Cardiac septum (tissue), 1 donor: ENCODE measurements at places on chromosomes 7 and 10.

DNA sequence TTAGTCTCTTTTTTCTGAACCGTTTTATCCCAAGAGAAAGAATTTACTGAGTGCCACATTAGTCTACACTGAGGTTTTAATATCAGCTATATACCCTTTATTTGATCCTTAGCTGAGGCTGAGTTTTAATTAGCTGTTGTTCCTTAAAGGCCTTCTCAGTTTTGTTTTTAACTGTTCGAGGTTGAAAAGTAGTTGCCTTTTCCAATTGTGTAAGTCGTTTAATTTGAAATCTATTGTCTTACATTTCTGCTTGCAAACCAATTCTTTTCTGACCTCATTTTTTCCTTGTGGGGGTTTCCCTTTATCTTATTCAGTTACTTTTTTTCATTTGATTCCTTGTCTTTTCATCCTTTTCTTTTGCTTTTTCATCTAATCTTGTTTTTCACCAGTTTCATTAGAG lies 30.8 kb downstream of the UMAD1 start:
- DNase-seq: no peak

- no peak for DNase-seq
Measured at GRCh38 chr10:66784770-66785169, 141.1 kb upstream of the LRRTM3 start.

DNA sequence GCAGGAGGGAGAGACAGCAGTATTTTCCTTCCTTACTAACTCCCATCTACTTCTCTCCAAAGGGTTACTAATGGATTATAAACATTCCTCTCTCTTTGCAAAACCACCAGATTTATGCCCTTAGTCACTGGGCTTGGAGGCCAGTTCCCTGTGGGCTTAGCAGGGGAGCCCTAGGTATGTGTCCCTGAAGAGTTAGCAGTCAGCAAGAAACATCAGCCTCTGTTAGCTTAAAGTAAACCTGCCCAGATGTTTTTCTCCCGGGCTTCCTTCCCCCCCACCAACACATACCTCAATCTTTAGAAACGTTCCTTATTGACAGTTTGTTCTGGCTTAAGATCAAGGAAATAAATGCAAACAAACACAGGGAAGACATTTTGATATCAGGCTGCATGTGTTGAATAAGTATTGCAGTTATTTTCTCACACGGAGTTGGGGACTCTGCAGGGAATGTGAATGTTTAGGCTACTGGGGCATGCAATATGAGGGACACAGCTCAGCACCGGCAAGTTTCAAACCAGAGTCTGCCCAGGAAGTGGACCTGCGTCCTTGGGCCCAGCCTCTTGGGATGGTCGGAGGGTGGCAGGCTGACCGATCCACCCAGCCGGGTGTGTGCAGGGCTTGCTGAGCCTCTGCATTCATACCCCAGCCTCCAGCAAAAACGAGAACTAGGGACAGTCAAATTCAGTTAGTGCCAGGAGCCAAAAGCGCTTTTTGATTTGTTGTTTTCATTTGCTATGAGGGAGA lies 252.0 kb upstream of the GRB10 start:
- DNase-seq: no peak

GRCh38 chr10:2232479-2232878 lies 495.2 kb upstream of the ADARB2 start:
- DNase-seq: no peak

- no peak for DNase-seq
Measured at GRCh38 chr10:29186221-29186620, 102.6 kb upstream of the LYZL1 start.

DNA sequence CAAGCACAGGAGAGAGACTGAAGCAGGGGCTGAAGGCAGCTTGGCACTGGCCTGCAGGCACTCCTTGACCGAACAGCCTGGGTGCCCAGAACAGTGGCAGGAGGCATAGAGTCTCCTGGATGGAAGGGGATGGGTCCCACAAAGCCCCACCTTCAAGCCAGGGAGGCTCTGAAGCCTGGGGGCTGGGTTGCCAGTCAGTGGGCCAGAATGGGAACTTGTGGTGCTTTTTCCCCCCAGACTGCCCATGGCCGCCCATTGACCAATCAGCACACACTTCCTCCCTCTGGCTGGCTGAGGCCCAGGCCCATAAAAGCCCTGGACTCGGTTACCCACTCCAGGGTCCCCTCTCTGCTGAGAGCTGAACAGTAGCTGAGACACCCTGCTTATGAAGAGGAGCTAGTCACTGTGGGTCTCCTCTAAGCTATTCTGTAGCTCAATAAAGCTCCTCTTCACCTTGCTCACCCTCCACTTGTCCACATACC lies 109.6 kb downstream of the ELAPOR2 start:
- no peak for DNase-seq

DNA sequence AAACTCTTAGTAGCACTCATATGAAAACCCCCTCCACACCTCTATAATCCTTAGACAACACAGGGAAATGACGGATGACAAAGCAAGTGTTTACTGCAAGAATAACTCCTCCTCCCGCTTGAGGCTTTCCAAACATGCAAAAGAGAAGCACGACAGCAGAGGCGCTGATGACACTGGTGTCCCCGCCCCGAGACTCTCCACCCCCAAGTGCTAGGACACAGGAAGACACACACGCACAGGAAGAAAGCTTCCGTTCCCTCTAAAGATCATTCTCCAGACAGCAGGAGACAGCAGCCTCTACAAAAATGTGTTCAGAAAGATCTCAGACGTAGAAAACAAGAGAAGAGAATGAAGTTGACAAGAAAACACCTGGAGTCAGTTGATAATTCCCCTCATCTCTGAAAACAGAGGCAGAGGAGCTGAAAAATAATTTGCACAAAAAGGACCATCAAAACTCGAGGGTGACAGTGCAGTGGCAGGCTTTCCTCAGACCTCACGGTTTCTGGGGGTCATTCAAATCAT lies 90.2 kb downstream of the DLG5 start:
- DNase-seq: peak; percentile 88

DNA sequence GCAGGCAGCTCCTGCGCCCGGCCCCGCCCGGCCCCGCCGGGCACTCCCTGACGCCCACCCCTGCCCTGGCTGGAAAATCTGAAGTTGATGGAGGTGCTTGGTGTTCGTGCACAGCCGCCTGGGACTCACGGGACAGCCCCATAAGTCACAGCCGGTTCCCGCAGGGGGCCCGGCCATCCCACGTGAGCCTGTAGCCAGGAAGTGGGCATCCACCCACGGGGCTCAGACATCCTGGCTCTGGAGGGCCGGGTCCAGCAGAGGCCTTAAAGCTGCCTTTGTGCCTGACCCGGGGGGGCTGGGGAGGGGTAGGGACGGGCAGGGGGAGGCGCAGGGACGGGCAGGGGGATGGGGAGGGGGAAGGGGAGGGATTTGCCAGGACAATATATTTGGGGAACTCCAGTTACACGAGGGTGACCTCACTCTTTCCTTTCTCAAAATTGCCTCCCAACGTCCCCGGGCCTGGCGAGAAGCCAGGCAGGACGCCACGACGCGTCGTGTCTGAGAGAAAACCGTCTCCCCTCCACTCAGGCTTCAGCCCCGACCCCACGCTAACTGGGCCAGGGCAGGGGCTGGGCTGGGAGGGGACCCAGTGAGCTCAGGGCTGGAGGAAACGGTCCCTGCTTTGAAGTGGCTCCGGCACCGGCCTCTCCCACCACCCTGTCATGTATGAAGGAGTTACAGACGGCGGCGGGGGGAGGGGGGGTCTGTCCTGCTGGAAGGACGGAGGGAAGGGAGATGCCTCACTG lies 82.1 kb upstream of the PDGFA start:
- DNase-seq: no peak
